ENCODE measurements at places on chromosomes 11 and 22. TPM values are rescaled to one million over a fixed set of nuclear protein-coding genes. Genes with fewer than 3 reads are reported as not detected.

GRCh38 chr11:31712851-31713250, 98.3 kb downstream of the PAX6 start:
- H3K4me3 ChIP-seq, result no peak overlapping the region
- DNase-seq, result no peak
- no peaks in the 10 kb centered on the region for H3K4me1 ChIP-seq

DNA sequence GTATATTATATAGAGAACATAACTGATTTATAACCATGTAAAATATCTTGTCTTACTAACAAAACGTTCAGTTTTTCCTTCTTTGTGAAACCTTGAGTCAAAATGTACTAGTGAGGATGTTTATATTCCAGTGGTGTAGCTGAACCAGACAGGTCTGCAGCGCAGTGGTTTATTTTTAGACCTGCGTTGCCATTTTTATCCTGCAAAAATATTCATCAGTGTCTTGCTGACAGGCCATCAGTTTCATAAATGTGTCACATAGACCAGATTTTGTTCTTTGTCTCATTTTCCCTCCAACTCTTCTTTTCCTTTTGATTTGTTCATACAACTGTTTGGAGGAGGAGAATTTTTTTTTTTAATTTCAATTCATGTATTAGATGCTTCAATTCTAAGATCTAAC, 43.1 kb downstream of the HSD17B12 start:
- no peak overlapping the region for H3K27ac ChIP-seq
- H3K4me1 ChIP-seq, result no peaks in the 10 kb centered on the region
- H3K4me3 ChIP-seq, result no peak overlapping the region
- peaks cover 19% of the 10 kb centered on the region for H3K36me3 ChIP-seq

HTATIP2 gene
- total RNA-seq, result 83.4 TPM

GRCh38 chr11:70883973-70884623, 368.3 kb downstream of the SHANK2 start:
- H3K36me3 ChIP-seq, result no peaks in the 10 kb centered on the region
- H3K27me3 ChIP-seq, result no peaks in the 10 kb centered on the region
- no peaks in the 10 kb centered on the region for H3K4me1 ChIP-seq
- H3K4me3 ChIP-seq, result no peak overlapping the region

GRCh38 chr22:30481711-30482110, 9.9 kb upstream of the SEC14L3 start:
- H3K27me3 ChIP-seq, result no peaks in the 10 kb centered on the region
- H3K27ac ChIP-seq, result no peak overlapping the region
- H3K36me3 ChIP-seq, result no peaks in the 10 kb centered on the region

DNA sequence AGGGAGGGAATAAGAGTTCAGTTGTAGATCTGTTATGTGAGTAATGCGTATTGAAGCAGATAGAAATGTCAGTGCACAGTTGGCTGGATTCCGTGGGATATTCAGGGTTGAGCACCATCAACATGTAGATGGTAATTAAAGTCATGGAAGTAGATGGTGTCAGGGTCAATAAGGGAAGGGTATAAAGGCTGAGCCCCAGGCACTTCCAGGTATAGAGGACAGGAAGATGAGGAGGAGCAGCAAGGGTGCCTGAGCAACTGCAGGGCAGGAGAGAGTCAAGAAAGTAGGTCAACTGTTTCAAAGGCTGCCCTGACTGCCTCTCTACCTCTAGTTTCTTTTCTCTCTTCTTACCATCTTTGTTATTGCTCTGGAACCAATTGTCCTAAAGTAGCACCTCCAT, 85.9 kb downstream of the MICAL2 start:
- H3K27ac ChIP-seq, result peak overlapping the region; percentile 98
- H3K27me3 ChIP-seq, result no peaks in the 10 kb centered on the region
- H3K4me3 ChIP-seq, result peak overlapping the region; percentile 95
- peaks cover 77% of the 10 kb centered on the region for H3K4me1 ChIP-seq

CARD16 gene
- 8.6 TPM for total RNA-seq

CASP1 gene
- total RNA-seq, result 28.5 TPM

DNA sequence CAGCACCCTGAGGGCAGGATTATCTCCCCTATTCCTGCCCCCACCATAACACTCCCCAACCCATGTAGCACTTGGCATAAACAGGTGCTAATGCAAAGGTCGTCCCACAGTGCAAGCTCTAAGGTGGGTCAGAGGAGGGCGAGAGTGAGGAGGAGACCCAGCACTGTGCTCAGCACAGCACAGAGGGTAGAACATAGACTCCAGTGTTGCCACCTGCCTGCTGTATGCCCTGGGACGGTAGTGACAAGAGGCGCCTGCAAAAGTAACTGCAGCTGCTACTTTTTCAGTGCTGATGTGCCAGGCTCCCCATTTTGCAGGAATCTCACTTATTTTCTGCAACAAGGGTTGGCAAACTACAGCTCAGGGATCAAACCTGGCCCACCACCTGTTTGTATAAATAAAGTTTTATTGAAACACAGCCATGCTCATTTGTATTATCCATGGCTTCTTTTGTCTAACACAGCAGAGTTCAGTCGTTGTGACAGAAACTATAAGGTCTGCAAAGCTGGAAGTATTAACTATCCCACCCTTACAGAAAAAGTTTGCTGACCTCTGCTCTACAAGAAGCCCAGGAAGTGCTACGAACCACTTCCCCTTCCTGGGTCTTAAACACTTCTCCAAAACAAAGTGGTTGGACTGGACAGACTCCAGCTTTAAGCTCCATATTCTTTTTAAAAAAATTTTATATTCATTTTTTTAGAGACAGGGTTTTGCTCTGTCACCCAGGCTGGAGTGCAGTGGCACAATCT, 16.9 kb upstream of the CDC42BPG start:
- DNase-seq, result peak; percentile 49
- peak overlapping the region; percentile 96 for H3K27ac ChIP-seq
- peak overlapping the region; percentile 56 for H3K4me3 ChIP-seq
- H3K27me3 ChIP-seq, result no peaks in the 10 kb centered on the region
- peaks cover 92% of the 10 kb centered on the region for H3K4me1 ChIP-seq

Measured in activated CD4-positive, alpha-beta memory T cell treated with anti-CD3 and anti-CD28 coated beads for 36 hours (primary cell).